ENCODE measurements at places on chromosomes 7 and 10. TPM values are rescaled to one million over a fixed set of nuclear protein-coding genes. Genes with fewer than 3 reads are reported as not detected.
A peak's percentile ranks its signal among the peaks of the same experiment; 100 is the strongest.

GRCh38 chr7:134174795-134175261, 47.7 kb downstream of the LRGUK start:
- no peak overlapping the region for H3K27ac ChIP-seq
- H3K4me3 ChIP-seq, result no peak overlapping the region
- no peak for DNase-seq
- no peaks in the 10 kb centered on the region for H3K36me3 ChIP-seq

GRCh38 chr7:150903606-150904005, 51.3 kb downstream of the AOC1 start:
- H3K27ac ChIP-seq, result no peak overlapping the region
- H3K27me3 ChIP-seq, result no peaks in the 10 kb centered on the region
- DNase-seq, result no peak
- H3K36me3 ChIP-seq, result no peaks in the 10 kb centered on the region

DNA sequence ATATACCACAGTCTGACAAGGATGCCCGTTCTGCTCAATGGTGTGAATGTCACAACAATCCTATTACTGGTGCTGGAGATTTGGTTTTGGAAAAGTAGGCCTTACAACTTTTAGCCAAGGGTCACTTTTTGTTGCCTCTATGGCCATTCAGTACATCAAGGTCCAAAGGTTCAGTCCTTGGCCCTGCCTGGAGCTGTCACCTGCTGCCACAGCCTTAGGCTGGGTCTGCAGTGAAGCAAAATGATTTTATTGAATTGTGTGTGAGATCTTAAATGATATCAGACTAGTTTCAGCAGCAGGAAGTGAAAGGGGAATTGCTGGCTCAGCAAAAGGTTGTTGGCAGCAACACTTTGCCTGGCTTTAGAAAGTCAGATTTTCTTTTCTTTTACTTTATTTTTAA, 427.6 kb downstream of the THSD7A start:
- H3K27ac ChIP-seq, result no peak overlapping the region
- no peak for DNase-seq
- no peaks in the 10 kb centered on the region for H3K27me3 ChIP-seq
- no peaks in the 10 kb centered on the region for H3K4me1 ChIP-seq

DNA sequence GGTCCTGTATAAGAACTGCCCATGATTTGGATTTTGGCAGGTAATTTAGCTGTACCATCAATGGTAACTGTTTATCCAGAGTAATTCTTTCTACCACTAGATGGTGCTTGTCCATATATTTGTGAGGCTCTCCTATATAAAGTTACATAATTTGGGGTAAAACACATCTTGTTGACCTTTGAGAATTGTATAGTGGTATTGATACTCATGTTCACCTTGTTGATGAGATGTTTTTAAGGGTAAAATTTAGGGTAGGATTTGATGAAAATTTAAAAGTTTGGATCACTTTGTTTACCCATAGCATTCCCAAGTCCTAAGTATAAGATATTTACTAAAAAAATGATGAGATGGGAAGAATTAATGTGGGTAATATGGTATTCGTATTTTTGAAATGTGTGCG, 31.6 kb downstream of the ST7 start:
- H3K27me3 ChIP-seq, result no peaks in the 10 kb centered on the region
- DNase-seq, result peak; percentile 45
- no peaks in the 10 kb centered on the region for H3K4me1 ChIP-seq

DNA sequence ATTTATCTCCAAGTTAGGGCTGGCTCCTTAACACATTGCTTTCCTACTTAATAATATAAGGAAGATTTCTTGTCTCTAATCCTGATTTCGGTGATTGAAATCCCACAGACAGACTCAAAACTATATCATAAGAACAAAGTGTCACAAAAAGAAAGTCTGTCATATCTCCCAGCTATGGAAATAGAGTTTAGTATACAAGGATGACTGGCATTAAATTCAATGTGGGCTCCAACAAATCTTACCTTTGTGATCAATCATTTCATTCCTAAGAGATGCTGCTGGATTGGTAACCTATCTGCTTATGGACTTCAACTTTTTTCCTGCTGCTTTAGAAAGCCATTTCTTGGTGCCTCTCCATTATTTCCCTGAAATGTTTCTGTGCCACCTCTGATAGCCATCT, 39.5 kb upstream of the ZRANB1 start:
- no peak overlapping the region for H3K27ac ChIP-seq
- no peaks in the 10 kb centered on the region for H3K27me3 ChIP-seq
- no peak for DNase-seq
- H3K4me3 ChIP-seq, result no peak overlapping the region

- H3K4me3 ChIP-seq, result no peak overlapping the region
- H3K27me3 ChIP-seq, result no peaks in the 10 kb centered on the region
- peaks cover 85% of the 10 kb centered on the region for H3K36me3 ChIP-seq
- no peak for DNase-seq
- H3K4me1 ChIP-seq, result peaks cover 5% of the 10 kb centered on the region
- H3K27ac ChIP-seq, result no peak overlapping the region
Observed at GRCh38 chr7:100093498-100093897, 4.7 kb downstream of the COPS6 start.

DNA sequence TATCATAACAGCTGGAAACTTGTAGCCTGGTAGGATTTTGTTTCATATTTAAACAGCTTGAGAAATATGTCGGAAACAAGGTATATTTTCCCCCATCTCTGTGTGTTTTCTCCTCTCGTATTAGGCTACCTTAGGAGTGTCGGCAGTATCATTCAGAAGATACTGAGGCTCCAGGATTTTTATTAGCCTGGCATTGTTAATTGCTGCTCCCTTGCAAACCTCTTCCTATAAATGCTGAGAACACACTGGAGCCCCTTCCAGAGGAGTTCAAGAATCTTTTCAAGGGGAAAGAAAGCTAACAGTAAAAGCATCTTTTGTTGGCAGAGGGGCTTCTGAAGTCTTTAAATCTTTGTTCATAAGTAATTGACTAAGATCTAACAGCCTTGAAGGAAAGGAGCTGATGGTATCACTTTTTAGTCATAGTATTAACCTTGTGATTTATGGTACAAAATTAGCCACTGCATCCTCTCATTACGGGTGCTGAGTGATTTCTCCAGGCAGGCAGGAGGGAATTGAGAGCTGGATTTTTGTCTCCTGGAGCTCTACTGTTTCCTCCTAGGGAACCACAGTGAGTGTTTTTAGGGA, 998.7 kb downstream of the LRMDA start:
- no peaks in the 10 kb centered on the region for H3K36me3 ChIP-seq
- H3K27me3 ChIP-seq, result no peaks in the 10 kb centered on the region
- no peak overlapping the region for H3K27ac ChIP-seq
- DNase-seq, result no peak

DNA sequence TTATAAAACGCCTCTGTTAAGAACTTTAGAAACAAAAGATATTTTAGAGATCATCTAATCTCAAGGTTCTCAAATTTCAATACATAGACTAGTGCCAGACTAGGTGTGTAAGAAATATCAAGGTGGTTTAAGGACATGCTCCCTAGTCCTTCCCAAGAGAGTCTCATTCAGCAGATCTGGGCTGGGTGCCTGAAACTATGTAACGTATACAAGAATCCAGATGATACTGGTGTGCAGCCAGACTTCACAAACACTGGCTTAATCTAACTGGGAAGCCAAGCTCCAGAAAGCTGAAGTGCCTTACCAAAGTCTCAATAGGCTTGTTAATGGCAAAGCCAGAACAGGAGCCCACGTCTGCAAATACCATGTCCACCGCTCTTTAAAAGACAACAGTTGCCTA, 105.0 kb upstream of the AMPH start:
- no peak overlapping the region for H3K4me3 ChIP-seq
- H3K36me3 ChIP-seq, result no peaks in the 10 kb centered on the region
- H3K4me1 ChIP-seq, result no peaks in the 10 kb centered on the region
- no peak overlapping the region for H3K27ac ChIP-seq
- no peak for DNase-seq

DNA sequence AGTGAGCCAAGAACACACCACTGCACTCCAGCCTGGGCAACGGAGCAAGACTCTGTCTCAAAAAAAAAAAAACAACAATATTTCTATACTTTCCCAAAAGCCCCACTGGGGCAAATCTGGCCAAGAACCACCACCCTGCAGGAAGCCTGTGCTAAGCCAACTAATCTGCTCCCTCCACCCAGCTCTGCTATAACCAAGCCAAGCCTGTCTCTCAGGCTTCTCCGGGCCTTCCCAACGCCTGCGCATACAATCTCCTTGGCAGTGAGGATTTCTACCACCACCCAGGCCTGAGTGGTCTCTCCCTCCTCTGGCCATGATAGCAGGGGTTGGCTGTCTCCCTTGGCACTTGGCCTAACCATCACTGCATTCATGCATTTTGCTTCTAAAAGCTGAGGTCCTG, 14.2 kb downstream of the DDX56 start:
- H3K27ac ChIP-seq, result no peak overlapping the region
- no peak overlapping the region for H3K4me3 ChIP-seq
- H3K36me3 ChIP-seq, result no peaks in the 10 kb centered on the region
- DNase-seq, result no peak

GRCh38 chr10:109966961-109967738, 40.6 kb upstream of the ADD3 start:
- H3K4me1 ChIP-seq, result no peaks in the 10 kb centered on the region
- H3K4me3 ChIP-seq, result no peak overlapping the region

TRPV6 gene
- not detected for total RNA-seq

HOXA5 gene
- total RNA-seq, result 0.88 TPM

AGAP6 gene
- 21.1 TPM for total RNA-seq

All from naive thymus-derived CD4-positive, alpha-beta T cell (primary cell).